ENCODE measurements at places on chromosomes 16 and 17.

DNA sequence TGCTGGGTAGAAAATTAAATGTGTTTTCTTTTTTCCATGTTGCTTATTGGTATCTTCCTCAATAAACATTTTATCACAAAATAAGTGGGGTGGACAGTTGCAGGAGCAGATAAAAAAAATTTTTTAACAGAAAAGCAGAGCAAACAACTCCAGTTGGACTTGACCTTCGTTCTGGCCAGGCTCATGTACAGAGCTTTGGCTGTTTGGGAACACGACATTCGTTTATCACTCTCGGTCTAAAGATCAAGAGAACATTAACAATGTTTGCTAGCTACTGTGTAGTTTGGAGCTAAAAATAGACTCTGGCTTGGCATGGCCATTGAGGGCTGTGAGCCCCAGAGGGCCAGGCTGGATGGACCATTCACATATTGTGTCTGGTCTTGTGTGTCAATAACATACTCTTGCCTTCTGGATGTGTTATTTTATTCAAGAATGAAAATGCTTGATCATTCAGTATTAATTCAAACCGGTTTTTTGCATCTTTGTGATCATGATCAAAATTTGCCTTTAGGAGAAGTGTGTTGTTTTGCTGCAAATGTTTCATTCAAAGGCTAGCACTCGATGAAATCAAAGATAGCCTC lies 56.6 kb downstream of the TMEM186 start:
- DNase-seq: no peak

- no peak for DNase-seq
Measured at GRCh38 chr17:80694085-80694991, 149.7 kb downstream of the RPTOR start.

- DNase-seq: no peak
Measured at GRCh38 chr16:47887496-47887895, 268.3 kb downstream of the ABCC12 start.

GRCh38 chr17:82365606-82366295 lies 5.8 kb upstream of the UTS2R start:
- DNase-seq: no peak

GRCh38 chr16:88927010-88927409 lies 50.0 kb downstream of the CBFA2T3 start:
- no peak for DNase-seq

DNA sequence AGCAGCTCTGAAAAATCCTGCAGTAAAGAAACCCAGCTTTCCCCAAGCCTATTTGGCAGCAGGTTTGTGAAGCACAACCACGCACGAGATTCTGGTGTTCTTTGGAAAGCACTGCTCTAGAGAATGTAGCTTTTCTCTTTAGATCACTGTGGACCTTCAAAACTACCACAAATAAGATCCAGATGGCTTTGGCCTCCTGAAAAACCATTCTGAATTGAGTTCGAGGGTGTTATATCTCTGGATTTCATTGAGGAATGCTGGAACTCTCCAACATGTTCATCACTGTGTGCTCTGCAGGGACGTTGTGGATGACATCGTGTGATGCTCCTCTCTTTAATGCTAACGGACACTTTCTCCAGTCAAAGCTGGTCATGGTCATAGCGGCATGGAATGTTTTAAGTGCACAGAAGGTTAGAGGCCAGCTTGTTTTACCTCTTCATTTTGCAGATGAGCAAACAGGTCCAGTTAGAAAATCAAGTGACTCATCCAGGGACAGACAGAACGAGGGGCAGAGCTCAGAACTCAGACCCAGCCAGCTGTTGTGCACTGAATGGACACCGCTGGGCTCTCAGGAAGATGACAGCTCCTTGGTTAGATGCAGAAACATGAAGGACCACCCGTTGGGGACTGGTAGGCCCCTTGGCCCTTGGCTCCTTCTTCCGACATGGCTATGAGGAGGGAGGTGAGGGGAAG lies 37.2 kb downstream of the CCDC42 start:
- DNase-seq: no peak

GRCh38 chr16:58176608-58177352 lies 21.1 kb downstream of the CSNK2A2 start:
- DNase-seq: no peak

GRCh38 chr16:25106567-25107465 lies 4.7 kb upstream of the LCMT1 start:
- peak; percentile 43 for DNase-seq

- DNase-seq: no peak
Measured at GRCh38 chr16:50219402-50219975, 46.9 kb upstream of the ADCY7 start.

DNA sequence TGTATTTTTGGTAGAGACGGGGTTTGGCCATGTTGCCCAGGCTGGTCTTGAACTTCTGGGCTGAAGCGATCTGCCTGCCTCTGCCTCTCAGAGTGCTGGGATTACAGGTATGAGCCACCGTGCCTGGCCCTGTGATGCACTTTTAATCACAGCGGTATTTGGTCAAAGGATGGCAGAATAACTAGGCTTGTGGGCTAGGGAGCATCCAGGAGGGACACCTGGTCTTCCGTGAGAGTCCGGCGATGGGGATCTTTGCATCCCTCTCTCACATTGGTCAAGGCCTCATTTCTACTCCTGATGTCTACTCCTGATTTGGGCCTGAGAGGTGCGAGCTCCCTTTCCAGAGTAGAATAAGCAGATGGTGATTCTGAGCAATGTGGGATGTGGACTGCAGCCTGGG lies 257.9 kb upstream of the CACNG5 start:
- no peak for DNase-seq

GRCh38 chr16:81237942-81238295 lies 570 bp upstream of the BCO1 start:
- no peak for DNase-seq

GRCh38 chr17:19306160-19307111 lies 56.1 kb downstream of the B9D1 start:
- DNase-seq: no peak

DNA sequence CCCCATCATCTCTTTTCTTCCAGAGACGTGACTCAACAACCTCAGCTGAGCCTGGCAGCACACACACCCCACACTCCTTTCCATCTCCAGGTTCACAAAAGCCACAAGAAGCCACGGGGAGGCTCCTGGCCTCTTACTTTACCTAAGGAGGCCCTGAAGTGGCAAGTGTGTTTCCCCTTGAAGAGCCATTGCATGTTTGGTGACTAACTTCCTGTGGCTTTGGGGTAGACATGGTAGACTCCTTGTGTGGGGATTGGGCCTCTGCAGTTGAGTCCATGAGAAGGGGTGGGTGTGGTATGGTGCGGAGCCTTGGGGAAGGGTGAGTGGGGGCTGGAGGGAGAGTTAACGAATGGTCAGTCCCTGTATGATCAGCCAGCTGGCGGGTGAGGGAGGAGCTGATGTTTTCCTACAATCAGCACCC lies 24.2 kb downstream of the SAP30BP start:
- DNase-seq: no peak

- DNase-seq: no peak
Measured at GRCh38 chr16:89507214-89507833, 879 bp upstream of the SPG7 start.

DNA sequence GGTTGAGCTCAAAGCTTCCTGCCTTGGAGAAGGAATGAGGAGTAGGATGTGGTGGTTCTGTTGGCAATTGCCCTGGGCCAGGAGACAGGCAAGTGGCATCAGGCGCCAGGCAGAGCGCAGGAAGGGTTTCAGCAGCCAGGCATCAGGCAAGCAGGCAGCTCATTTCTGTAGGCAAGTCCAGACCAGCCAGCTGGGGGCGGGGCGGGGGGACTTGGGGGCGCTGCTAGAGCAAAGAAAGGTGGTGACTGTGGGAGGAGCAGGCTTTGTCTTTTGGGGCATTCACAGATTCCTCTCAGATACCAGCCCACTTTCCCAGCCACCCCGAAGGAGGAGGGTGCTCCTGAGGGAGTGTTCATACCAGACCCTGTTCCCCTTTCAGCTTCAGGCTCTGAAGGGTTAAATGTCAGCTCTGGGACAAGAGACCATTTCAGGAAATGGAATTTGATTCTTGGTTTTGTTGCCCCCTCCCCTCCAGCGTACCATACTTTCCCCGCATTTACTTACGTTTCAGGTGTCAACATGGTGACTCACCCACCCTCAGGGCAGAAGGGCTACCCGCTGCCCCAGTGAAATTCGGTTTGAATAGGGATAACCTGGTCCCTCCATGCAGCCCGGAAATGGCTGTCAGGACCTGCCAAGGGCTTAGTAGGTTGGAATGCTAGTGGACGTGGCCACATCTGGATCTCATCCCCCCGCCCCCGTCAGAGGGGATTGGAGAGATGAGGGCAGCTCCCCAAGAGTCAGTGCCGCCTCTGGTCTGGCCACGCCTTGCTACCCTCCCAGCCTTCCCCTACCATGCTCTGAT lies 13.2 kb downstream of the NGFR start:
- no peak for DNase-seq

DNA sequence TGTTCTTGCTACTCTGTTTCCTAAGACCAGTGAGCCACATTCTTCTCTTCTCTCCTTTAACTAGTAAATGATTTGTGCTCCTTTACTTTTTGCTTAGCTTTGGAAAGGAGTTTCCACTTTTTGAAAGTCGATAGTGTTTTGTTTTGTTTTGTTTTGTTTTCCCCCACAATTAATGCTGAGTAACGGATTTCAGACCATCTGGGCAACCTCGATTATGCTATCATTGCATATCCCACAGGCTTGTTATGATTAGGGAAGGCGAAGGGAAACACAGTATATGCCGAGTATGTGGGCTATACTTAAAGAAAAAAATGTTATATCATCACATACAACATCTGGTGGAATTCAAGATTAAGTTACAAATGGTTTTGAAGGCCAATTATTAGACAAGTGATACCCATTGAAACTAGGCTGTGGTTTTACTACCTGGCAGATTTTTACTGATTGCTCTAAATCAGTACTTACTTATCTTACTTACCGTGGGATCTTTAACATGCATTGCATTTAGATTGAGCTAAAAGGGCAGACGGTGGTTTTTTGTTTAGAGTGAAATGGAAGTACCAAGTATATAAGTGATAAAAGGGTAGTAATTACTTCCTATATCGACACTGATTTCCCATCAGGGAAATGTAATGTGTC lies 361.3 kb upstream of the SOX9 start:
- no peak for DNase-seq

- DNase-seq: no peak
Measured at GRCh38 chr17:2804912-2805311, 8.7 kb downstream of the RAP1GAP2 start.

DNA sequence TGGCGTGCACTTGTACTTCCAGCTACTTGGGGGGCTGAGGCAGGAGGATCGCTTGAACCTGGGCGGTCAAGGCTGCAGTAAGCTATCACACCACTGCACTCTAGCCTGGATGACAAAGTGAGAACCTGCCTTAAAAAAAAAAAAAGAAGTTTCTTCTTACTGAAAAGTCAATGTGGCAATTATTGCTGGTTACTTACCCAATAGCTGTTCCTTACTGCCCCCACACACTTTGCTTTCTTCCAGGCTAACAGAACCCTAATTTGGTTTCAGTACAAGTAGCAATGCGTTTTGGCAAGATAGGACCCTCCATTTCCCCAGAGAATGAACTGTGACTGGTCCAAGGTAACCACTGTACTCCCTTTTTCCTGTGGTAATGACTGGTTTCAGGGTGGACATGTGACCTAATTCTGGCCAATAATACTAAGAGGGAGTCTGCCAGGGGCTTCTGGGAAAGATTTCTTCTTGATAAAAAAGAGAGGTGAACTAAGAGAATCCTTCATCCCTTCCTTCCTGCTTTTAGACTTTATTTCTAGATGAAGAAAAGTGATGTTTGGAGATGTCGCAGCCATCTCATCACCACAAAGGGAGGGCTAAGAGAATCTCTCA lies 58.8 kb upstream of the MSI2 start:
- DNase-seq: no peak

- no peak for DNase-seq
Measured at GRCh38 chr17:34099859-34100515, 155.1 kb upstream of the CCL2 start.

DNA sequence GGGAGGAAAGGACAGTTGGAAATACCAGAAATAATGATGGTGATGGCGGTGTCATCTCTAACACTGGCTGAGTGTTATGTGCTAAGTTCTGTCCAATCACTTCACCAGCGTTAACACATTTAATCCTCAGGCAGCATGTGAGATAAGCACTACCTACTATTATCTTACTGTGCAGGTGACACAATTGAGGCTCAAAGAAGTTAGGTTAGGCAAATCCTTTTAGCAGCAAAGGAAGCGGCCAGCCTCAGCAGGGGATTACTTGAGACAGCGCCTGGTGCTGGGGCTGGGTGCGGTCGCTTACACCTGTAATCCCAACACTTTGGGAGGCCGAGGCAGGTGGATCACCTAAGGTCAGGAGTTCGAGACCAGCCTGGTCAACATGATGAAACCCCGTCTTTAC lies 18.7 kb upstream of the DHX8 start:
- no peak for DNase-seq

DNA sequence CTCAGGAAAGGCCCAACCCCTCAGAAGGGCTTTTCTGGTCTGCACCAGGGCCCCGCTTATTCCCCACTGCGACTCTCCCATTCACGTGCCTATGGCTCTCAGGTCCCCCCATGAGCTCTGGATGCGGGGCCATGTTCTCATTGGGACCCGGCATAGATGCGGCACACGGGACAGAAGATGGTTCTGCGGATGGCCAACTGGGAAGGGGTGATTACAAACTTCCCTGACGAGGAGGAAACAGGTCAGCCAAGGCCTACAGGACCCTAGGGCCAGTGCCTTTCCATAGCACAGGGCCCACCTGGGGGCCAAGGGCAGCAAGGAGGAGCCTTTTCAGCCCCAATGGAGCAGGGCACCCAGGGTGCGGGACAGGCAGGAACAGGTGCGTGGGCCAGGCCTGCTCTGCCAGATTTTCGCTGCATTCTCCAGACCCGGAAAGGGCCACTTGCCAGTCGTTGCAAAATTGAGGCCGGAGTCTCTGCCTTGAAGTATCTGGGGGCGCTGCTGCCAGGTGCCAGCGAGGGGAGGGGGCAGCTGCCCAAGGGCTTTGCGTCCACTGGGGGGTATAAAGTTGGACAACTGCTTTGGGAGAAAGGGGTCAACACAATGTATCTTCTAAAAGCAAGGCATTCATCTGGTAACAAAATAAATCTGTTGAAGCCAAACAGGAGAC lies 20.5 kb downstream of the SLC7A5 start:
- no peak for DNase-seq

DNA sequence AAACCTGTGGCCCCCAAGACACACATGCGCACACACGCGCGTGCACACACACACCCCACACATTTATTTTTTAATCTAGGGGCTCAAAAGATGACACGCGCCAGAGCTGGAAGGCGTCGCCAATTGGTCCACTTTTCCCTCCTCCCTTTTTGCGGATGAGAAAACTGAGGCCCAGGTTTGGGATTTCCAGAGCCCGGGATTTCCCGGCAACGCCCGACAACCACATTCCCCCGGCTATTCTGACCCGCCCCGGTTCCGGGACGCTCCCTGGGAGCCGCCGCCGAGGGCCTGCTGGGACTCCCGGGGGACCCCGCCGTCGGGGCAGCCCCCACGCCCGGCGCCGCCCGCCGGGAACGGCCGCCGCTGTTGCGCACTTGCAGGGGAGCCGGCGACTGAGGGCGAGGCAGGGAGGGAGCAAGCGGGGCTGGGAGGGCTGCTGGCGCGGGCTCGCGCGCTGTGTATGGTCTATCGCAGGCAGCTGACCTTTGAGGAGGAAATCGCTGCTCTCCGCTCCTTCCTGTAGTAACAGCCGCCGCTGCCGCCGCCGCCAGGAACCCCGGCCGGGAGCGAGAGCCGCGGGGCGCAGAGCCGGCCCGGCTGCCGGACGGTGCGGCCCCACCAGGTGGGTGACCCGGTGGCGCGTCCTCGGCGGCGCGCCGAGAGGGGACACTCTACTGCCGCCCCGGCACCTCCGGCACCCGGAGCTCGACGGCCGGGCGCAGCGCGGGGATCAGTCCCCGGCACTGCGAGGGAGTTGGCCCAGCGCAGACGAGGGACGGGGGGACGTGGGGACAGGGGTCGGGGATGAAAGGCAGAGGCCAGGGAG lies at the start of gene STAT5A:
Gene STAT5A, plus strand, starts transcription at position 522 of the 826 bp plus-strand sequence. CDS start 914 bp downstream, outside the sequence.
- DNase-seq: peak; percentile 46

Measured in activated naive CD4-positive, alpha-beta T cell (primary cell).